Spleen (tissue), 13 donors: ENCODE measurements at places on chromosomes 2 and 18.

DNA sequence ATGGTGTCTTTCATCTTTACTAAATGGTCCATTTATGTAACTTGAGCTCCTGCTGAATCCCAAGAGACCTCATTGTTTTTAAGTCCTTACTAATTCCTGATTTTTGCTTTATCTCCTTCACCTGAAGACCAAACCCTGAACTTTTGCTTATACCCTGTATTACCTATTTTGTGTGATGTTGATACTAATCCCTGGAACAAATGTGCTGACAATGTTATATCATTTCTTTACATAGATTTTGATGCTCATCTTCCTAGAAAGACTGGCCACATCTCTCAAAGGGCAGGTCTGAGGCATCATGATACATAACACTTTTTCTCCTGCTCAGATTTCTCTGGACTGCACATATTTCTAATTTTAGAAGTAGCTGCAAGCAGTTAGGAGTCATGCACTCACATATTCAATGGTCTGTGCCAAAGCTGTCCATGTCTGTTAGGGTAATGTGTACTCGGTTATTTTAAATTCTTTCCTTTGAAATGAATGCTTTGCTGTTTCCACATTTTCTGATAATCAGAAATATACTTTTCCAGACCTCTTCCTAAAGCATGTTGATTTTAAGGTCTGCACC, 427.9 kb upstream of the HNRNPA3 start:
- H3K36me3 ChIP-seq: no peaks in the 10 kb centered on the region
- no peaks in the 10 kb centered on the region for H3K27me3 ChIP-seq

GRCh38 chr2:41659758-41660157, 388.1 kb upstream of the PKDCC start:
- H3K27ac ChIP-seq: no peak overlapping the region
- no peak for DNase-seq
- H3K27me3 ChIP-seq: no peaks in the 10 kb centered on the region
- no peaks in the 10 kb centered on the region for H3K36me3 ChIP-seq

GRCh38 chr2:234699456-234699855, 202.6 kb upstream of the ARL4C start:
- DNase-seq: no peak
- H3K4me3 ChIP-seq: no peak overlapping the region
- no peak overlapping the region for H3K27ac ChIP-seq
- H3K36me3 ChIP-seq: no peaks in the 10 kb centered on the region

- no peak overlapping the region for H3K4me3 ChIP-seq
- H3K27me3 ChIP-seq: no peaks in the 10 kb centered on the region
- no peak for DNase-seq
- no peaks in the 10 kb centered on the region for H3K4me1 ChIP-seq
- H3K27ac ChIP-seq: no peak overlapping the region
- no peaks in the 10 kb centered on the region for H3K36me3 ChIP-seq
Observed at GRCh38 chr2:34899079-34899478, 1300.0 kb upstream of the FAM98A start.

GRCh38 chr2:228927028-228928010, 343.8 kb downstream of the PID1 start:
- no peaks in the 10 kb centered on the region for H3K27me3 ChIP-seq
- H3K4me3 ChIP-seq: no peak overlapping the region
- H3K4me1 ChIP-seq: no peaks in the 10 kb centered on the region
- H3K27ac ChIP-seq: no peak overlapping the region
- DNase-seq: no peak
- no peaks in the 10 kb centered on the region for H3K36me3 ChIP-seq

DNA sequence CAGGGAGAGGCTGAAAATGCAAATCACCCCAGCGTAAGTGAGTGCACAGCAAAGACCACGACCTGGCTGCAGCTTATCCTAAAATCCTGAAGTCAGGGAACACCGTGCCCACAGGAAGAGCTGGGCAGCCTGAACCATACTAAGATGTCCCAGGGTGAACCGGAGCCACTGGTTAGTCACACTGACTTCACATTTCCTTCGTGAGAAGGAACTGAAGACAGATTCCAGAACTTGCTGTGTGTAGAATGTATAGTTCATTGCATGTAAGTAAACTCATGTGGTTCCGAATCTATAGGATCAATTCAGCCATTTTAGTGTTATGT, 84.6 kb upstream of the NDUFV2 start:
- no peaks in the 10 kb centered on the region for H3K36me3 ChIP-seq
- no peak overlapping the region for H3K4me3 ChIP-seq
- peaks cover 10% of the 10 kb centered on the region for H3K27me3 ChIP-seq
- H3K4me1 ChIP-seq: no peaks in the 10 kb centered on the region
- H3K27ac ChIP-seq: peak overlapping the region; percentile 31
- no peak for DNase-seq

GRCh38 chr18:34594266-34594665, 115.8 kb upstream of the DTNA start:
- no peak overlapping the region for H3K4me3 ChIP-seq
- no peaks in the 10 kb centered on the region for H3K36me3 ChIP-seq
- no peaks in the 10 kb centered on the region for H3K27me3 ChIP-seq
- no peaks in the 10 kb centered on the region for H3K4me1 ChIP-seq

DNA sequence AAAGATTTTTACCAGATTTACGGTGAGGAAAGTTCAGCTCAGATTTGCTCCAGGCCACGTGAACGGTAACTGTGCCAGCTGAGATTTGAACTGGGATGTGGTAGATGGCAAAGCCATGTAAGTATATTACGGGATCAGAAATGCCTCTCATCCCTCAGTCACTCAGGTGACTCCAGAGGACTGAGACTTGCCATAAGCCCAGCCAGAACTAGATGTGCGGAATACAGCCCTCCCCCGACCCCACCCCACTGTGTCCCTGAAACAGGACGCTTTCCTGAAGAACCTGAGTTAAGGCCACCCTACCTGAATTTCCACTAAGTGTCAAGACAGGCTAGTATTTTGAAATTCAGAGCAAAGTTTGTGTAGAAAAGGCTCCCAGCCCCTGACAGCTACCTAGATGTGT, 1.3 kb upstream of the FHL2 start:
- peaks cover 4% of the 10 kb centered on the region for H3K4me1 ChIP-seq
- no peak for DNase-seq
- H3K27ac ChIP-seq: no peak overlapping the region
- no peaks in the 10 kb centered on the region for H3K36me3 ChIP-seq
- H3K27me3 ChIP-seq: peaks cover 25% of the 10 kb centered on the region

DNA sequence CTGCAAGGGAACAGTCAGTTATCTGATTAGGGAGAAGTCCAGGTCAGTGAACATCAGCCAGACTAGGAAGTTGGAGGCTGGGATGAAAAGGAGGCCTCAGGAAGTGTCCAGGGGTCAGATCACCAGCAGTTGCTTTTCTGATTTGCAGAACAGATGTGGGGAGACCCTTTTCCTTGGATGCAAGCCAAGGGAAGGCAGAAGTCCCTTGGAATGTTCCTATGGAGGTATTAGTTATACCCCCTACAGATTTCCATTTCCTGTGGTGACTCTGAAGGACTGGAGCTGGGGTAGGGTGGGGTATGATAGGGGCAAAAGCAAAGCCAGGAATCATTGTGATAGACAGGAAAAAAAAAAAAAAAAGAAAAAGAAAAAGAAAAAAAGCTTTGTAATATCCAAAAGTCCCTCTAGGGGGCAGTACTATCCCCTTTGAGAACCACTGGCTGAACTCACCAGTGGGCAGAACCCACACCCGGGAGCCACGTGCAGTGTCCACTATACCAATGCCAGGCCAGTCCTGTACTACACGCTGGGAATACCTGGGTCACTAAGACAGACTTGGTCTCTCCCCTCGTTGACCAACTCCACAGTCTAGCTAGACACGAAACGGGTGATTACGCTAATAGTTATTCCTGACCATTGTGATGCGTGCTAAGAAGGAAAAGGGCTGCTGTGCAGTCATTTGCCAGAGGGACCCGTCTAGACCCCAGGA, 7.4 kb downstream of the DYSF start:
- no peak for DNase-seq
- no peak overlapping the region for H3K4me3 ChIP-seq
- H3K4me1 ChIP-seq: peaks cover 3% of the 10 kb centered on the region
- no peaks in the 10 kb centered on the region for H3K36me3 ChIP-seq
- no peak overlapping the region for H3K27ac ChIP-seq

GRCh38 chr2:241996100-241996499, 126.6 kb downstream of the RTP5 start:
- no peaks in the 10 kb centered on the region for H3K4me1 ChIP-seq
- H3K4me3 ChIP-seq: no peak overlapping the region
- peak; percentile 56 for DNase-seq
- no peak overlapping the region for H3K27ac ChIP-seq
- H3K27me3 ChIP-seq: no peaks in the 10 kb centered on the region
- no peaks in the 10 kb centered on the region for H3K36me3 ChIP-seq

GRCh38 chr2:156812496-156812895, 376.3 kb downstream of the GPD2 start:
- H3K4me3 ChIP-seq: no peak overlapping the region
- no peak for DNase-seq
- H3K4me1 ChIP-seq: no peaks in the 10 kb centered on the region

DNA sequence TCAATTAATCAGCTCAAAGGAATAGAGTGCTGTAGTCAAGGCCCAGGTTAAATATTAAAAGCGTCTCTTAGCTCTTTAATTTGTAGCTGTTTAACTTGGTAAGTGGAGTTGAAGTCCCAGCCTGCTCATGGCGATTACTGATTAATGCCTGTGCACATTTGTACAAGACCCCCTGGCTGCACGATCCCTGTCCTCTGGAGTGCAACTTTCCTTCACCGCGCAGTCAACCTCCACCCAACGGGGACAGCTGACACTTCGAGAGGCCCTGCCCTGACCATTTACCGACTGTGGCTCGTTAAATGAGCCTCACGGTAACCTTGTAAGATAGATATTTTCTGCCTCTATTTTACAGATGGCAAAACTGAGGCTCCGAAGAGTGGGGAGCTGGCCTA, 5.5 kb upstream of the CYS1 start:
- no peaks in the 10 kb centered on the region for H3K36me3 ChIP-seq
- H3K4me1 ChIP-seq: peaks cover 4% of the 10 kb centered on the region
- no peak overlapping the region for H3K4me3 ChIP-seq
- peaks cover 12% of the 10 kb centered on the region for H3K27me3 ChIP-seq

- no peaks in the 10 kb centered on the region for H3K4me1 ChIP-seq
- H3K4me3 ChIP-seq: no peak overlapping the region
- H3K36me3 ChIP-seq: no peaks in the 10 kb centered on the region
- H3K27ac ChIP-seq: no peak overlapping the region
- no peak for DNase-seq
Observed at GRCh38 chr2:150327564-150328489, 159.6 kb downstream of the RND3 start.

DNA sequence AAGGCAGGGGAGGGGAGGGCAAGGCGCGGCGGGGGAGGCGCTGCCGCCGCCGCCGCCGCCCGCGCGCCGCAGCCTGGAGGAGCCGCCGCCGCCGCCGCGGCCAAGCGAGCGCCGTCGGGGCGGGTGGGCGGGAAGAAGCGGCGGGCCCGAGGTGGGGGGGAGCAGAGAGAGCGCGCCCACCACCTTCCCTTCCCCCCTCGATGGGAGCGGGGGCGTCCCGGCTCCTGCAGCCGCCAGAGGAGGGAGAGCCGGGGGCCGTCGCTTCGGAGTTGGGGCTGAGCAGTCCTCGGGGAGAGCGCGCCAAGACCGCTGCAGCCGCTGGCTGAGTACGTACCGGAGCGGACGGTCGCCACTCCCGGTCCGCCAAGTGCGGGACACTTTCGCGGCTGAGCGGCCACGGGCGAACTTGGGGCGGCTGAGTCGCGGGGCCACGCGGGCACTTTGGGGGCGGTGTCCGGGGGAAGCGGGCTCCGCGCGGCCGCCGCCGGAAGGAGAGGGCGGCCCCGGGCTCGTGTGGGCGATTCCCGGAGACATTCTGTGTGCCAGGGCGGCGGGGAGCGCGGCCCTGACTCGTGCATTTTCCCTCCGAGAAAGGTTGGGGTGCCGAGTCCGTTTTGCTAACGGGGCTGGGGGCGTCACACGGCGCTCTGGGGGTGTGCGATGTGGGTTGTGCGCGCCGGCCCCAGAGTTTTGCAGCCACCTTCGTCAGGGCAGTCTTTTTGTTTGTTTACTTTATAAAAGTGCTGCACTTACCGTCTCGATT, at the start of gene NAB1:
Gene NAB1, plus strand, starts transcription at position 49 of the 763 bp plus-strand sequence. CDS start 10,094 bp downstream, outside the sequence.
- DNase-seq: peak; percentile 95
- H3K4me1 ChIP-seq: peaks cover 57% of the 10 kb centered on the region
- H3K27ac ChIP-seq: peak within 1 kb of the TSS; percentile 95

DNA sequence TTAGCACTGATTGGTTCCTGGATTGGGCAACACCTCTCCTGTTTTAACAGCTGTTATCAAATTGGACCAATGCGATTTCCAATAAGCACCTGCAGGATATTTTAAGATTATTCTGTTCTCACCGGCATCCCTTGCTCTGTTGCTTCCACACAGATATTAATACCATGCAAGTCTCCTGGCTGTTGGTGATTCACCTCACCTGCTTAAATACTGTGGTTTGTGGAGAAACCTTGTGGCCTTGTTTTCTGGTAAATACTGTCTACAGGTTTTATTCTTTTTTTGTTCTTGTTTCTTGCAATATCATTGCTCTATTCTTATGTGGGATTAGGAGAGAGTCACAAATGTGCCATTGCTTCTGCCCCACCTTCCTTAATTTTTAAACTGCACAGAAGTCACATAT, 448.1 kb upstream of the NXPH2 start:
- H3K27me3 ChIP-seq: no peaks in the 10 kb centered on the region
- no peak overlapping the region for H3K27ac ChIP-seq
- no peak overlapping the region for H3K4me3 ChIP-seq
- DNase-seq: no peak
- no peaks in the 10 kb centered on the region for H3K4me1 ChIP-seq
- H3K36me3 ChIP-seq: no peaks in the 10 kb centered on the region

DNA sequence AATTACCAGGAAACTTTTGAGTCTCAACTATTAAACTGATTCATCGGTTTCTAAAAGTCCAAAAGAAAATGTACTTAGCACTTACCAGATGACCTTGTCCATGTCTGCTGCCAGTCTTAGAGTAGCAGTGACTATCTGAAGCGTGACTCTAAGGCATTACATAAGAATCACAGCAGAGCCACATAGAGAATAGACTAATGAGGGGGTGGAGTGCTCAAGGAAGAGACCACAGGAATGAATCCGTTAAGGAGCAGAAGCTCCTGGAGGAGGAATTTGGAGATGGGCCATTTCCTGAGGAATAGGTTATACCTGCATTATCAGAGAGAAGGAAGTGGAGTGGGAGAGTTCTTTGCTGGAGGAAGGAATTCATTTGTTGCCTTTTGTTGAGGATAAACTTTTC, 116.0 kb downstream of the MAP3K20 start:
- no peaks in the 10 kb centered on the region for H3K4me1 ChIP-seq
- no peaks in the 10 kb centered on the region for H3K36me3 ChIP-seq
- no peaks in the 10 kb centered on the region for H3K27me3 ChIP-seq
- no peak overlapping the region for H3K27ac ChIP-seq
- H3K4me3 ChIP-seq: no peak overlapping the region
